ENCODE measurements at places on chromosomes 3 and 15.

DNA sequence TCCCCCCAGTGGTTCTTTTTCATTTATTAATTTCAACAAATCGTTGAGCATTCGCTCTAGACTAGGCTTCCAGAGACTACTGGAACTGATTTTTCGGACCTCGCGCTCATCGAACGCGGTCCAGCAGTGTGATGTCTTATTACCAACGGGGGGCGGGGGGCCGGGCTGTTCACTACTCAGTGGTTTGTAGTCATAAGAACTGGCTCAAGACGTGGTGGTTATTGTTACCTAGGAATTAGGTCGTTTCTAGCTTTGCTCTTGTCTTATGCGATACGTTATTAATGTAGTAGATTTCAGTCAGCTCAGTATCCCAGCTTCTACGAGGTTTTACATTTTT is 858 bp downstream of the RBM5 start:
- DNase-seq = no peak

DNA sequence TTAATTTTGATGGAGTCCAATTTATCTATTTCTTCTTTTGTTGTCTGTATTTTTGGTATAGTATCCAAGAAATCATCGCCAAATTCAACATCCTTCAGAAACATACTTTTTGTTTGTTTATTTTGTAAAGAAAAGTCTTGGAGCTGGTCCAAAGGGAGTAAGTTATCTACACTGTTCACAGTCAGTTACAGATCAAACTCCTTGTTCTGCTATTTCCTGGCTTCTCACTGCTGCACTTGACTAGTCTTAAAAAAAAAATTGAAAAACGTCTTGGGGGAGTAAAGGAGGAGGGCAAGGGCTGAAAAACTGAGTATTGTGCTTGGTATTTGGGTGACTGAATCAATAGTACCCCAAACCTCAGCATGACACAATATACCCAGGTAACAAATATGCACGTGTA is 105.6 kb downstream of the NFKBIZ start:
- DNase-seq = no peak

GRCh38 chr3:98692787-98693473 is 70.2 kb upstream of the ST3GAL6 start:
- no peak for DNase-seq

- no peak for DNase-seq
Observed at GRCh38 chr3:189446959-189447560, 184.1 kb upstream of the TP63 start.

DNA sequence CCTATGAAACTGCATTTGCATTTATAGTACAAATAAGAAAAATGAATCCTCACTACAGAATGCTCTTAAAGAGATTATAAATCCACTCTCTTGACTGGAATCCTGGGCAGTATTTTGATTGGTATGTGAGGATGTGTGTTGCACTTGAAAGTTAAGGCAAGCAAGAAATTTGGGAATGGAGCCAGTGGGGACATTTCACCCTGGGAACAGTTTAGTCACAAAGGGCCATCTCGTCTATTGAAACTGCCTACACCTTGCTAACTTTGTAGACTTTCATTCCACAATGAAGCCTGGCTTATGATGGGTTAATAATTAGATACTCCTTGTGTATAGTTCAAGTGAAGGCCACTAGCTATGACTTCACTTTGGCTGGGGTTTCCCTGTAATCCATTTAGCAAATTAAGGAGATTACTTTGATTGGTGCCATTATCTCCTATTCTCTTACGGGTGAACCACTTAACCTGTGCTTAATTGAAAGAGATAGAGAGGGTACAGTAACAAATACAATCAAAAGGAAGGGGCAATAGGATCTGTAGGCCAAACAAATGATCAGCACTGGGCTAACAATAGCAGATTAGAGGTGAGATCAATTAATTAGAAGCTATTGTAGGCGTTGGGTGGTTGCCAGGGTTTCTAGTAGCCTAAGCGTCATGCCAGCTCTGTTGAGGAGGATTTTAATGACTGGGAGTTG is 146.9 kb upstream of the RARB start:
- DNase-seq = no peak

DNA sequence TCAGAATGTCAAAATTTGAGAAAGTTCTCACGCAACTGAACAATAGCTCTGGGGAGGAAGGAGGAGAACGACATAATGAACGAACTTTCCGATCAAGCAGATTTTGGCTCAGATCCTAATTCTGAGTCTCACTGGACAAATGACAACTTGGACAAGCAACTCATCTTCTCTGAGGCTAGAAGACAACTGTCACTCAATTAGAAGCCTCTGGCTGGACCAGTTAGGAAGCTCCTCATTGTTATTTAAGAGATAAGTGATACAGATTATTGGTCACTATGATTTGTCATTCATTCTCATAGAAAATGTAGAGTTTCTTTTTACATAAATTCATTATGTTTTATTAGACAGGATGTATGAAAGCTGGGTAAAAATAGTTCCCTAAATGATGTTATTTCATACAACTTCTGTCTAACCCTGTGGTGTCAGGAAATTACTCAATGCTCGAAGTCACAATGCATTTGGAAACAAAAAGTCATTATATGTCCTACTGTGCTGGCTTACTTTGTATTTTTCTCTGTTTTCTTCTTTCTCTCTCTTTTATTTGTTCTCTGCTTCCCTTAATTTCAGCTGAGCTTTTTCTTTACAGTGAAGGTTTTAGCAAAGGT is 11.0 kb upstream of the C3orf49 start:
- DNase-seq = no peak

GRCh38 chr3:196813903-196814302 is 53.8 kb upstream of the SENP5 start:
- DNase-seq = no peak

DNA sequence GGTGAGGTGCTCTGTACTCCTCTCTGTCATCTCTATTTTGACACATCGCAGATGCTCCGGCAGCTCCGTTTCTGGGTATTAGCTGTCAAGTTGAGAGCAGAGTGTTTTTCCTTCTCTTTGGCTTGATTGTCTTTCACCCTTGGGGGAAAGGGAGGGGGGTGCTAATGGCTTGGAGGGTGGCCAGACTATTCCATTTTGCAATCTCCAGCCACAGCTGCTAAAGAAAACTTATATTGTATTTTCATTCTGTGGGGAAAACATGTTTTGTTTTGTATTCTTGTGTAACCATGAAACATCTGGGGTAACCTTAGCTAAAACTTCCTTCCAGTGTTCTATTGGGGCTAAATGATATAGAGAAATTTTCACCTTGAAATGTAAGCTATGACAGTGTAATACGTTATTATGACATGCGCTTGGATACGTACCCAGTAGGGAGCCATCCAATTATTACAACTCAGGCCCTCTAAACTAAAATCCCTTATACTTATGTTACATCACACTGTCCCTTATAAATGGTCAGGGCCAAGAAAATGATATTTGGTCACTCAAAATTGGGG is 14.0 kb upstream of the LARP6 start:
- no peak for DNase-seq

- DNase-seq = no peak
Observed at GRCh38 chr3:154842536-154842935, 237.6 kb upstream of the MME start.

DNA sequence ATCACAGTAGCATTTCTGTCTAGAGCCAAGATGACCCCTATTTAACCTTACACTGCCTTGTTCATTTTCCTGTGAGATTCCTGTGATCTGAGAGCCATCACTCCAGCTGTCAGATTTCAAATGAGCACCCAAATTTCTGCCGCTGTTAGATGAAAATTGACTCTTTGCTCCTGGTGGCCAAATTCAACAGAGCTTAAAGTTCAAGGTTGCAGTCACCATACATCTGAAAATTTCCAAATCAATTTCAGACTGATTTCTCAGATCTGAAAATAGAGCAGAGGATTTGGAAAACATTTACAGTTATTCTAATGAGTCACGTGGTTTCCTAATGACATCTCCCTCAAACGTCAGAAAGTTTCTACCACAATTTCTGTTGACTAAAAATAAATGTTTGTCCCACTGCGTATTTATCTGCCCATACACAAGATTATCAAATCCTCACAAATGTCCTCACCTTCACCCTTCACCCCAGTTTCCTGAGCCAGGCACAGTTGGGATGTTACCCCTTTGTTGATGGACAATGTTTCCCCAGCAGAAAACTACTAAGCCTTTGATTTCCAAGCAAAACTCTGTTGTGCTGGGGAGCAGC is 16.4 kb downstream of the HDC start:
- DNase-seq = no peak

DNA sequence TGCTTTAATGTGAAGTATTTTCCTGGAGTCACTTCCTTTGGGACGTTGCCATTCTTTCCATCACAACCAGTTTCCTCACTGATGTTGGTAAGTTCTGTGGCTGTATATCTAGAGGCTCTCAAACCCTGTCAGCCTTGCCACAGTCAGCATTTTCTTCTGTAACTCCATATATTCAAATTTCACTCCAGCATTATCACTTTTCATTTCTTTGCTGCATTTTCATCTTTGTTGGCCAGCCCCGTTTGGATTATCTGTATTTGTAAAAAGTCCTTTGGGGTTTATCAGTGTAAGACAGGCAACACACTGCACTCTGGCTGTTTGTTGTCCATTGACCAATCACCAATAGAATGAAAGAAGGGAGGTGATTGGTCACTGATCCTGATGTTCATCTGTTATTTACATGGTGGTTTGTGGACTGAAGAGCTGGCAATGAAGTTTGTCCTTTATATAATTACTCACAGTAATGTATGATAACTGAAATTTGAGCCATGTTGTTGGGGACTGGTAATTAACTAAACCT is 20.3 kb downstream of the GMPS start:
- DNase-seq = no peak

- no peak for DNase-seq
Observed at GRCh38 chr3:164514576-164514975, 563.7 kb downstream of the SI start.

DNA sequence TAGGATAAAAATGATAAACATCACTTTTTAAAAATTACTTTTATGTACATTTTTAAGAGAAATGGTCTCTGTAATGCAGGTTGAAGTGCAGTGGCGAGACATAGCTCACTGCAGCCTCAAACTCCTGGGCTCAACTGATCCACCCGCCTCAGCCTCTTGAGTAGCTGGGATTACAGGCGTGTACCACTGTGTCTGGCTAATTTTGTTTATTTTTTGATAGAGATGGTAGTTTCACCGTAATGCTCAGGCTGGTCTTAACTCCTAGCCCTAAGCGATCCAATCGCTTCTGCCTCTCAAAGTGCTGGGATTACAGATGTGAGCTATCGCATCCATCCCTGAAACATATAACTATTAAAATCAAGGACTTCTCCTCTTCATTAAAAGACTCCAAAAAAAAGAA is 63.1 kb upstream of the CSPG5 start:
- DNase-seq = no peak

DNA sequence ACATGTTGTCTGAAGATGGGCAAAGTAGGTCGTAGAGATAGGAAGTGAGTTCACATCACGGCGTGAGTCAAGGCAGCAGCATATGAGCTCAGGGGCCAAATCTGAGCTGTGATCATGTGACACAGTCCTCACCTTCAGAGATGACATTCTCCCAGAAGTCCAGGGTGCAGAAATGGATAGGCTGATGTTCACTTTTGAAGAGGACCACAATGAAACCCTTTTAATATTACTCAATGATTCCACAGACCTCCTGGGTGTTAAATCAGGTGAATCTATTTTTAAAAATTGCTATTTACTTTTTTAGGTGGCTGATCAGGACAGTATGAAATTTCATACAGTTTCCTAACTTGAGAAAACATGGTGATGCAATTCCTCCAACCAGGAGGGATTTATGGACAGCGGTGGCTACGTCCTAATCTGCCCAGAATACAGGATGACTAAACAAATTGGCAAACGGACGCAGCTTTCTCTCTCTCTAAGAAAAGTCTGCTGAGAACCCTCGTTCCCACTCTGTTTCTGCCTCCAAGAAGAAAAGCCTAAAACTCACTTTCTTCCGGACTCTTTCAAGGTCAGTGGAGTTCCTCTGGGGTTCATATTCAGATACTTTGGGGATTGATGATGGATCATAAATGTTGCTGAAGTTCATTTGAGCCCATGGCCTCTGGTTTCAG is 34.4 kb downstream of the B3GNT5 start:
- DNase-seq = no peak

DNA sequence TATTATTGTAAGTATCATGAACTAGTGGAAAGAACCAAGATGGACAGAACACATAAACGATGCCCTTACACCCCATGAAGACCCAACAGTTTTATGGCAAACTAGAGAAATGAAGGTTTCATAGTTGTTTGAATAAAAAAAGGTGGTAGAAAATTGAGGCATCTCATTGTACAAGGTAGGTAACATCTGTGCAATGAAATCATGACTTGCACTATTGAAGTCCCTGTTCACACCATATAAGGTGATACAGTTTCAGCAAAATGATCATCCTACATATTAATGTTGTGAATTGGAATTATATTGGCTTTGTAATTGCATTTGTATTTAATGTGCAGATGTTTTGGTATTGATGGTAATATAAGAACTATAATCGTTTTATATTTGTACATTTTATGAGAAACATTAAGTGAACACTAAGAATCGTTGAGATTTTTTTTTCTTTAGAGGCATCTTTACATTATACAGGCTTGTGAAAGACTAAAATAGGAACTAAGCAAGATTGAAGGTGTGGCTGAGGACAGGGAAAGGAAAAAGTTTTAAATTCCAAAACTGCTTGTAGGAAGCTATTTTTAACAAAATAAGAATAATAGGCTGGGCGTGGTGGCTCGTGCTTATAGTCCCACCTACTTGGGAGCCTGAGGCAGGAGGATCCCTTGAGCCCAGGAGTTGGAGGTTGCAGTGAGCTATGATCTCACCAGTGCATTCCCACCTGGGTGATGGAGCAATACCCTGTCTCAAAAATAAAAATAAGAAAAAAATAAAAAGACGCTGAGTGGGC is 48.5 kb downstream of the CGNL1 start:
- DNase-seq = no peak

- no peak for DNase-seq
Observed at GRCh38 chr3:89227218-89227617, 119.8 kb downstream of the EPHA3 start.

- DNase-seq = no peak
Observed at GRCh38 chr15:70100474-70101341, 3.0 kb upstream of the TLE3 start.

DNA sequence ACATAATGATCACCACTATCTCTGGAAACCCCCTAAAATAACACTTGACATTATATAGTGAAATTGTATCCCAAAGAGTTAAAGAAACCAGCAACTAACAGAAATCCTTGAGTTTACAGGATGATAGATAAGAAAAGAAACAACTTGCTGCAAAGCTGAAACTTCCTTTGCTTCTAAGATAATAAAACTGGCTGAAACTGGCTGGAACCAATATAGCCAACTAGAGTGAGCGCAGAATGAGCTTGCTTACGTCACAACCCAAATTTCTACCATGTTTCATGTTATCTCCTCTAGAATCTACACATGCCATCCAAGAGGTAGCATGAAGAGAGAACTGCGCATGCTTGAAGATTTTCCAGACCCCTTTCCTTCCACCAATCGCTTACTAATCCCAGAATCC is 83.8 kb upstream of the ACTC1 start:
- DNase-seq = no peak

All from stimulated activated CD8-positive, alpha-beta memory T cell treated with anti-CD3 and anti-CD28 coated beads, Interleukin-7, amount 100 ng/mL, for 48 hours (primary cell).